Left lung (tissue), 14 donors: ENCODE measurements at places on chromosomes 11 and 22. TPM values are rescaled to one million over a fixed set of nuclear protein-coding genes. Genes with fewer than 3 reads are reported as not detected.

- DNase-seq, result no peak
- H3K27me3 ChIP-seq, result no peaks in the 10 kb centered on the region
- no peaks in the 10 kb centered on the region for H3K4me1 ChIP-seq
- H3K36me3 ChIP-seq, result no peaks in the 10 kb centered on the region
- H3K27ac ChIP-seq, result no peak overlapping the region
Measured at GRCh38 chr11:72321381-72321996, 77.5 kb upstream of the PHOX2A start.

The IGLL1 gene
- total RNA-seq, result not detected

GRCh38 chr11:104823657-104824056 is 74.6 kb downstream of the CASP12 start:
- no peak for DNase-seq
- no peaks in the 10 kb centered on the region for H3K27me3 ChIP-seq
- no peak overlapping the region for H3K4me3 ChIP-seq
- H3K4me1 ChIP-seq, result no peaks in the 10 kb centered on the region
- H3K36me3 ChIP-seq, result no peaks in the 10 kb centered on the region

The BLID gene
- 0.79 TPM for total RNA-seq

DNA sequence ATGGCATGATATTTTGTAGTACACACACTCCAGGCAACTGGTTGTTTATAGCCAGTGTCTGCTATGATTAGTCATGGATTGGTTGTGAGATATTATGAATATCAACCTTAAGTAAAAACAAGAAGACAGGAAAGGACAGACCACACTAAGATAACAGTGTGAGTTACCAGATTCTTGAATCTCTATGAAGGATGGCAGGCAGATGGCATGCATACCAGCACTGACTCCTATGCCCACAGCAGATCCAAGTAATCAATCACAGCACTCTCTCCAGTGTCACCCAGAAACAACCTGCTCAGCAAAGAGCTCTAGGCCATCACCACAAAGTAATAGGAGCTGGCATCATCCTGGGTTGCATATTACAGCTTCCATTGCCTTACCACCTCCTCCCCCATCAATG is 116.6 kb downstream of the GALNT18 start:
- H3K4me1 ChIP-seq, result peaks cover 8% of the 10 kb centered on the region
- no peaks in the 10 kb centered on the region for H3K27me3 ChIP-seq
- H3K4me3 ChIP-seq, result no peak overlapping the region
- no peak for DNase-seq
- no peak overlapping the region for H3K27ac ChIP-seq

DNA sequence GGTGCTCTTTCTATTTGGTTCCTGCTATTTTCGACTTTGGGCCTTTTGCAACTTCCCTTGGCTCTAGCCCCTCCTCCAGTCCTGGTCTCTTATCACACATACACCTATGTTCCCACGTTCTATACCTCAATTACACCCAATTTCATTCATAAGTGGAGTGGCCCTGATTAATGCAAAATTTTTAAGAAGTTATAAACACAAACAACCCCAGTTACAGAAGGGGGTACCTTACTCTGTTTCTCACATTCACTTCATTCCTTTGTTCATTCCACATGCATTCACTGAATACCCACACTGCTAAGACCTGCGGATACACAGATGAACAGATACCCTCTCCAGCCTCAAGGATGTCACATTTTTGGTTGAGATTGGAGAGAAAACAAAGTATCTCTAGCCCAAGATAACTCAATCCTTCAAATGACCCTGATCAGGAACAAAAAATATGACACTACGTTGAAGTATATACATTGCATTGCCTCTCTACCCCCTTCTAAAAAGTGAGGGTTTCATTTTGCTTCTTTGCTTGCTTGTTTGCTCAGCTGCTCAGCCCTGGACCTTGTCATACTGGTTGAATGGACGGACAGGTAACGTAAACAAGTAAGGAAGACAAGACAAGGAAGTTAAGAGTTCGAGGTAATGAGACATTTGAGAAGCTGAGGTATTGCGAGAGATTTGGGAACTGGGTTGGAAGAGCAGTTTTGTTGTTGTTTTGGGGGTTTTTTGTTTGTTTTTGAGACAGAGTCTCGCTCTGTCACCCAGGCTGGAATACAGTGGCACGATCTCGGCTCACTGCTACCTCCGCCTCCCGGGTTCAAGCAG is 3.6 kb upstream of the VPS37C start:
- peak overlapping the region; percentile 99 for H3K27ac ChIP-seq
- DNase-seq, result no peak
- no peaks in the 10 kb centered on the region for H3K27me3 ChIP-seq
- H3K4me1 ChIP-seq, result peaks cover 11% of the 10 kb centered on the region
- H3K4me3 ChIP-seq, result peak overlapping the region; percentile 21

DNA sequence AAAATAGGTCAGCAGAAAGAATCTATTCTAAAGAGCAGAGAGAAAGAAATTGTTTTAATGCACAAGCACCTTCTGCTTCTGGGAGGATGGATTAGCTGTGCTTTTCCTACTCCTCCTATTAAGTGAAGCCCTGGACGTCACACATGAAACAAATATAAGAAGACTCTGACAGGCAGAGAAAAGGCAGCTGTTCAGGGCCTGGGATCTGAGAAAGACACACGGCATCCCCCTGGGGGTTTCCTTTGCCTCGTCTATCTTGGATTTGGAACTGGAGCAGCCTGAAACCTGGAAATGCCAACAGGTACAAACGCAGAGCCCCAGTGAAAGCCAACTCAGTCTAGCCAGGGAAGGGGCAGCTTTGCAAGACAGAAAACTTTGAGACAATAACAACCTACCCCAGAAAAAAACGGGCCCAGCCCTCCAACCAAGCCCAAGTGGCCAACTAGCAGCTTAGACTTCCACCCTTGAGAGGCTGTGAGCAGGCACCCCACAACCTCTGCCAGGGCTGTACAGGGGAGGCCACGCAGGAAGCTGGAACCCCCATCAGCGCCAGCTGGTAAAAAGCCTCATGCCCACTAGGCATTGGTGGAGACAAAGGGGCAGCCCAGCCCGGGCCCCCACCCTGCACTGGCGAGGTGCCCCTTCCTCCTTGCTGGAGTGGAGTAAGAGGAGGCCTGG is 7.3 kb downstream of the CERK start:
- peaks cover 30% of the 10 kb centered on the region for H3K36me3 ChIP-seq
- H3K27ac ChIP-seq, result no peak overlapping the region
- no peaks in the 10 kb centered on the region for H3K27me3 ChIP-seq
- DNase-seq, result no peak

The ZNF143 gene
- 17.3 TPM for total RNA-seq

- peaks cover 41% of the 10 kb centered on the region for H3K4me1 ChIP-seq
- no peak for DNase-seq
Measured at GRCh38 chr11:76626921-76627401, 43.6 kb downstream of the LRRC32 start.

GRCh38 chr11:110077346-110077745 is 15.8 kb upstream of the ZC3H12C start:
- no peaks in the 10 kb centered on the region for H3K36me3 ChIP-seq
- no peak overlapping the region for H3K27ac ChIP-seq
- peaks cover 10% of the 10 kb centered on the region for H3K4me1 ChIP-seq

The SHANK3 gene
- total RNA-seq, result 42.9 TPM

The MOV10L1 gene
- 0.37 TPM for total RNA-seq

The LRRC56 gene
- 1.8 TPM for total RNA-seq

- H3K4me1 ChIP-seq, result peaks cover 10% of the 10 kb centered on the region
- H3K27me3 ChIP-seq, result no peaks in the 10 kb centered on the region
- no peaks in the 10 kb centered on the region for H3K36me3 ChIP-seq
- H3K4me3 ChIP-seq, result peak within 1 kb of the TSS; percentile 75
Measured at GRCh38 chr11:46845740-46846509, at the start of gene CKAP5. TSS of gene CKAP5 (minus strand) at chr11:46846280. CDS start at chr11:46821231, 25,049 bp downstream.

- DNase-seq, result no peak
- no peaks in the 10 kb centered on the region for H3K27me3 ChIP-seq
- no peak overlapping the region for H3K27ac ChIP-seq
- H3K4me1 ChIP-seq, result no peaks in the 10 kb centered on the region
Measured at GRCh38 chr11:104254347-104254746, 90.4 kb upstream of the PDGFD start.

- no peak overlapping the region for H3K4me3 ChIP-seq
- peaks cover 79% of the 10 kb centered on the region for H3K4me1 ChIP-seq
- no peak overlapping the region for H3K27ac ChIP-seq
- no peak for DNase-seq
Measured at GRCh38 chr11:33272338-33273107, 15.3 kb downstream of the HIPK3 start.

DNA sequence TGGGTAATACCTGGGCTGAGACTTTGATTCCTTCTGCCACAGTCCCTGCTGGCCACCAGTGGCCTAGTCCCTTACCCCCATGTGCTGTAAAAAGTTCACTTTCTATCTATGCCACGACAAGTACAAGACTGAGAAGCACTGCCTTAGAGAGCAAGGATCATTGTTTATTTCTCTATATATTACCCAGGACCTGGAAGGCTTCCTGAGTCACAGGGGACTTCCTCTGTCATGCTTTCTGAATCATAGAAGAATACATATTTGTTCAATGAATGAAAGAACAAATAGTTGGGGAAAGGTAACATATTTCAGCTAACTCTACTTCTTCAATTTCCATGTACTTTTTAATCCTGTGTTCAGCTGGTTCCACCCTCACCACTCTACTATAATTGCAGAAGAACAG is 5.5 kb upstream of the SYT9 start:
- no peak for DNase-seq
- no peak overlapping the region for H3K27ac ChIP-seq
- peaks cover 1% of the 10 kb centered on the region for H3K27me3 ChIP-seq
- H3K4me1 ChIP-seq, result no peaks in the 10 kb centered on the region
- H3K36me3 ChIP-seq, result no peaks in the 10 kb centered on the region
- H3K4me3 ChIP-seq, result no peak overlapping the region

DNA sequence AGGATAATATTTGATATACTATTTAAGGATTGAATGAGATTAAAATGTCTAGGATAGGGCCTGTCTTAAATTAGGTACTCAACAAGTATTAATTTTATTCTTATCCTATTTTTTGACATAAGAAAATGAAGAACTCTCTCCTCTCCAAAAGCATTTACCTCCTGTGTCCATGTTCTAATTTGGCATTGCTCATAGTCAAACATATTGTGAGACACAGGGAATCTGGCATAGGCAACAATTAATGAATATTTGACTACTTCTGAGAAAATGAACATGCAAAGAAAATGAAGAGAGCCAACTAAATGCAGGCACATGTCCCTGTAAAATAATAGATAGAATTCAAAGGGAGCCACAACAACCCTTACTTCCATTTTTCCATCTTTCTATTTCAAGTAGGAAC is 198.5 kb upstream of the C11orf87 start:
- no peak for DNase-seq
- no peaks in the 10 kb centered on the region for H3K36me3 ChIP-seq
- no peak overlapping the region for H3K4me3 ChIP-seq
- no peaks in the 10 kb centered on the region for H3K4me1 ChIP-seq
- no peaks in the 10 kb centered on the region for H3K27me3 ChIP-seq
